ENCODE measurements at places on chromosomes 2 and 18.

DNA sequence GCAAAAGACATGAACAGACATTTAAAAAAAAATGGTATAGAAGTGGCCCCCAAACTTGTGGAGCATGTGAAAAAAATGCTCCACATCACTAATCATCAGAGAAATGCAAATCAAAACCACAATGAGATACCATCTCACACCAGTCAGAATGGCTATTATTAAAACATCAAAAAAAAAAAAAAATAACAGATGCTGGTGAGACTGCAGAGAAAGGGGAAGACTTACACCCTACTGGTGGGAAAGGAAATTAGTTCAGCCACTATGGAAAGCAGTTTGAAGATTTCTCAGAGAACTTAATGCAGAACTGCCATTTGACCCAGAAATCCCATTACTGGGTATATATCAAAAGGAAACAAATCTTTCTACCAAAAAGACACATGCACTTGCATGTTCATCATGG, 164.8 kb downstream of the RIT2 start:
- DNase-seq = no peak

DNA sequence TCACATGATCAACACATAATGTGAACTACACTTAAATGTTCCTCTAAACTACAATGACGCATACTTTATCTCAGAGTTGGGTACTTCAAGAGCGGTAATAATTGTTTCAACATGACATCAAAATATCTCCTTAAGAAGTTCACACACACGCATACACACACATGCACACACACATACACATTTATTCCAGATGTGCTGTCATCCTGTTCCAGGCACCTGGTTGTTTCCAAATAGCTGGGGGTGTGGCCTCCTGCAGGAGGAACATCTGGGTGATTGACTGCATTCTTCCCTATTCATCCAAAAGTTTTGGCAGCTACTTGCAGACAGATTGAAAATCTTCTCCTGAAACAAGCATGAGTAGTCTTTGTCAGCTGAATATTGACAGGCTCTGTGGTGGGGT, 37.9 kb upstream of the PIK3C3 start:
- DNase-seq = no peak

DNA sequence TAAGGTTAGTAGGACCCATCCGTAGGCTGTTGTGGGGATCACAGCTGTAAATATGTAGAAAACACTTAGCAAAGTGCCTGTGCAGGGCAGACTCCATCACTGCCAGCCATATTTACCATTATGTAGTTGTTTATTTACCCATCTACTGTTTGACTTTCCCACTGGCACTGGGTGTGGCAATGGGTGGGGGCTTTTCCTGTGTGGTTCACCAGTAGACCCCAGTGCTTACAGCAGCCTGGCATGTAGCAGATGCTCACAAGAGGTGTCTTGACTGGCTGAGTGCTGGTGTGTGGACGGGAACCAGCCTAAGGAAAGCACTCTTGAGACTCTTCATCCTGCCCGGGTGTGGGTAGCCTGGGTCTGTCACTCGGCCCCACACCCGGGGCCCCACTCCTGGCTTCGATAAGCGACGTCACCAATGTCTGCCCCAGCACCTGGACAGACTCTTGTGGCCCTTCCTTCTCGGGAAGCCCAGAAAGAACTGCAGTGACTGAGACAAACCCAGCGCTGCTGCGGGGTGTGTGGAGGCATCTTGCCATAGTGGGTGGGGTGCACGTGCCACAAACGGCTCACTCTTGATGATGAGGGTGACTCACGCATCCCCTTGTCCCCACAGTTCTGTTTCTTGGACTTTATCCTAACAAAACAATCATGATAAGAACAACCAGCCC, 78.3 kb downstream of the HDAC4 start:
- no peak for DNase-seq

DNA sequence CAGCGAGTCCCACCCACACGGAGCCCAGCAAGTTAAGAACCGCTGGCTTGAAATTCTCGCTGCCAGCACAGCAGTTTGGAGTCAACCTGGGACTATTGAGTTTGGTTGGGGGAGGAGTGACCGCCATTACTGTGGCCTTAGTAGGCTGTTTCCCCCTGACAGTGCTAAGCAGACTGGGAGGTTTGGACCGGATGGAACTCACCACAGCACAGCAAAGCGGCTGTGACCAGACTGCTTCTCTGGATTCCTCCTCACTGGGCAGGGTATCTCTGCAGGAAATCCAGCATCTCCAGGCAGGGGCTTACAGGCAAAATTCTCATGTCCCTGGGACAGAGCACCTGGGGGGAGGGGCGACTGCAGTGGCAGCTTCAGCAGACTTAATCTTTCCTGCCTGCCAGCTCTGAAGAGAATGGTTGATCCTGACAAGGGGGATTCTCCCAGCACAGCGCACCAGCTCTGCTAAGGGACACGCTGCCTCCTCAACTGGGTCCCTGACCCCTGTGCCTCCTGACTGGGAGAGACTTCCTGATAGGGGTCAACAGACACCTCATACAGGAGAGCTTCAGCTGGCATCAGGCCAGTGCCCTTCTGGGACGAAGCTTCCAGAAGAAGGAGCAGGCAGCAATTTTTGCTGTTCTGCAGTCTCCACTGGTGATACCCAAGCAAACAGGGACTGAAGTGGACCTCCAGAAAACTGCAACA, 425.4 kb downstream of the NYAP2 start:
- DNase-seq = no peak

GRCh38 chr18:46196627-46197243, 92.5 kb downstream of the HAUS1 start:
- DNase-seq = no peak

- no peak for DNase-seq
Measured at GRCh38 chr2:160022162-160022561, 40.3 kb downstream of the PLA2R1 start.

All from substantia nigra (tissue), 51 donors.